Putamen (tissue), 1 donor: ENCODE measurements at places on chromosomes 2 and 18.
A peak's percentile ranks its signal among the peaks of the same experiment; 100 is the strongest.

DNA sequence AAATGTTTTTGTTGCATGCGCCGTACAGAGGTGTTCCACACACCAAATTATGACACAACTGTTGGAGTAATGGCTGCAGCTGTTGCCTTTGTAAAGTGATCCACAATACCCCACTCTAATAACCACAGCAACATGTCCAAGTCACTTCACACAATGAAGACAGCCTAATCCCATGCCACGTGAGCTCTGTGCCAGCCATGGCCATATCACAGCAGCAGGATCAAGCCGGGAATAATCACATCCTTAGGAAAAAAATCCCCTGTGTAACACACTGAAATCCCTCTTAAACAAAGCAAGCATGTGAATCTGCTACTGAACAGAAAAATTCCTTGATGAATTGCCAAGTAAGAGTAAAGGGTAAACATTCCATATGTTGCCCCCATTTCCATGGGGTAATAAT is 179.5 kb upstream of the PARD3B start:
- DNase-seq = no peak

DNA sequence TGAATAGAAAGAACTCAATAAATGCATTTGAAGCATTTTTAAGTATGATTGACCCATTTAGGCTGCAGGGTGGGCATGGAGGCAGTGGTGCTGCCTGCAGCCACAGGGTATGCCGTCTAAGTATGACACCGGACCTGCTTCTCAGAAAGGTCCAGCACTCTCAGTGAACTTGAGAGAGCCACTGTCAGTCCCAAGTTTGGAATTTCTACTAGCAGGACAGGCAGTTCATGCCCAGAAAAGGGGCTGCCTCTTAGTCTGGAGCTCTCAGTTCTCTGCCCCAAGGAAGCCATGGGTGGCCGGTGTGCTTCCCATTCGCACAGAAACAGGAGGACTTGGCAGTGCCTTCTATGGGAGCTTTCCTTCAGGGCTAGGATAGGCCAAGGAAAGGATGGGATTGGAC is 24.0 kb upstream of the MYCN start:
- no peak for DNase-seq

DNA sequence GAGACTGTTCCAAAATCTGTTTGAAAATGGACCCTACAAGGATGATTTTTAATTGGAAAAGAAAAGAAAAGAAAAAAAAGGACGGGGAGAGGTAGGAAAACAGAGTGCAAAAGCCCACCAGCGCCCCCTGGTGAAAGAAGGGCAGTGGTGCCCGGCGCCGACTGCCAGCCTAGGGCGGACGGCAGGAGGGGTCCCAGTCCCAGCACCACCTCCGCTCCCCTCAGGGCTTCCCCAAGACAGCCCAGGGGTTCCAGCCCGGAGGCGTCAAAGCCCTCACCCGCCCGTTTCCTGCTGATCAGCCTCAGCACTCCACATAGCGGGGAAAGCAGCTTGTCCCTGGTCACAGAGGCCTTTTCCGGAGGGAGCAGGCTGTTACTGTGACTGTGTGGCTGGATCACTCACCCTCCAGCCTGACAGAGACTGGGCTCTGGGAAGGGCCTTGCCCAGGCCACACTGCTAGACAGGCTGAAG is 213.9 kb downstream of the TFCP2L1 start:
- no peak for DNase-seq

- no peak for DNase-seq
Observed at GRCh38 chr2:241323778-241324177, 8.1 kb downstream of the SEPTIN2 start.

- no peak for DNase-seq
Observed at GRCh38 chr2:109269706-109270504, 140.9 kb downstream of the SH3RF3 start.

GRCh38 chr2:170298861-170299429 is 121.0 kb downstream of the MYO3B start:
- no peak for DNase-seq

DNA sequence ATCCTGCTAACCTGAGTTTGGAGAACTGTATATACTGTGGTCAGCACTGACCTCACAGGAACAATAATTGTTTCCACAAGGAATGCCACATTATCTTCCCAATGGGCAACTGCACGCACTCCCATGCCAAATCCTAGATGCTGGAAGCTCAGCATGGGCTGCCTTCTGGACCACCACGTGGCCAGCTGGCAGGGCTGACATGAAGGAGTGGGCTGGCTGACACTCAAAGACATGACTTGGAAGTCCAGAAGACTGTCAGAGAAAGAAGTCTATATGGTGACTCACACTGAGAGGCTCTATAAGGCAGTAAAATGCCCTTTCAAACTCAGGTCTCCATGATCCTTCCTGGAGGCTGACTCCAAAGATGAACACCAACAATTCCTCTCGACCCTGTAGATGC is 98.4 kb upstream of the RNF152 start:
- no peak for DNase-seq

DNA sequence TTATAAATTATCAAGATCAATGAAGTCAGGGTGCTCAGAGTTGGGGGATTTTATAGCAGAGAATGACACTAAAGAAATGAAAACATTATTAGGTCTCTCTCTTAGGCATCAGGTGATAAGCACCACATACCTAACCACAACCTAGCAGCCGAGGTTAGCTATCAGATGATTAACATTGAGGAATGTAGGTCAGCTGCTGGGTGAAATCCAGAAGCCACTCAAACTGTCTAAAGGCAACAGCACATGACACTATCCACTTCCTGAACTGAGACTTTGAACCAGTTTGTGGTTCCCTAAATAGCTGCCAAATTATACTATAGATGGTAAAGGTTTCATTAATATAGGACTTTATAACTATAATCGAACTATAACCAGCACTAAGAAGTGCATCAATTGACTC is 4.7 kb downstream of the EPG5 start:
- no peak for DNase-seq

DNA sequence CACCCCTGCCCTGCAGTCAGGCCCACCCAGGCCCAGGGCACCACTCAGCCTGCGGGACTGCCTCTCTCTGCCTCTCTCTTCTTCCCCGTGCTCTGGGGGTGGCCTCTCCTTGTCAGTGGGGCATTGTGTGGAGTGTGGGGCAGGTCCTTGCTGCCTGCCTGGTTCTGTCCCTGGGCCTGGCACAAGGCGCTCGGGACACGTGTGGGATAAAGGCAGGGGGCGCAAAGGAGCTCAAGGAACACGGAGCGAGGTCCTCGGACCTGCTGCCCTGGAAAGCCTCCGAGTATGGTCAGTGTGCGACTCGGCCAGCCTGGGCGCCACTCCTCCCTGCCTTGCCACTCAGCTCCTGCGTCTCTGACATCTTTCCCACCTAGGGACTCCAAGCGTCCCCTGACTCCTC is 262.2 kb downstream of the HDAC4 start:
- no peak for DNase-seq

GRCh38 chr2:174108579-174108978 is 139.8 kb downstream of the OLA1 start:
- peak; percentile 59 for DNase-seq

DNA sequence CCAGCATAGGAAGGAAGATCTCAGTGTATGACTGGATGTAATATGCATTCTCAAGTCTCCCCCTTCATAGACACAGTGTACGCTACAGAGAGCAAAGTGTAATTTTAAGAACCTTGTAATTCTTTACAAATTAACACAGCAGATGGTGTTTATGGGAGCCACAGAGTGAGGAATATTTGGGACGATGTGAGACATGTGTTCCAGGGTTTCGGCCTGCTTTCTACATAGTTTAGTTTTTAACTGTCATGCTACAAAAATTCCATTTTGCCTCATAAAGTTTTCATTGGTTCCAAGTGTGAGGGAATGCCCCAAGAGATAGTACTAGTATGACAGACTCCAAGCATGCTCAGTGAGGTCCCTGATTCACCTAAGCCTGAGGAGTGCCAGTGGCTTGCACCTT is 76.2 kb upstream of the LRRTM1 start:
- no peak for DNase-seq

- DNase-seq = no peak
Observed at GRCh38 chr2:231318954-231319353, 76.6 kb upstream of the B3GNT7 start.

DNA sequence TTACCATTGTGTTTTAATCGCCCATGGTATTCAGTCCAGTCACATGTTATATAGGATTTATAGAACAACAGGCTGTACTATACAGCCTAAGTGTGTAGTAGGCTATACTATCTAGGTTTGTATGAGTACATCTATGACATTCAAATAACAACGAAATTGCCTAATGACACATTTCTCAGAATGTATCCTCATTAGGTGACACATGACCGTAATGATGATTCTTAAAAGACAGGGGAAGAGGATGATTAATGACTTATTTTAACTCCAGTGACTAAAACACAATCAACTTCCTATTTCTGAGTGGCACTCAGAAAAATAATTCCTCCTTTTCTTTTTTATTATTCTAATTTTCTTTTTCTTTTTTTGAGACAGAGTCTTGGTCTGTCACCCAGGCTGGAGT is 63.0 kb upstream of the ACSL3 start:
- DNase-seq = no peak

DNA sequence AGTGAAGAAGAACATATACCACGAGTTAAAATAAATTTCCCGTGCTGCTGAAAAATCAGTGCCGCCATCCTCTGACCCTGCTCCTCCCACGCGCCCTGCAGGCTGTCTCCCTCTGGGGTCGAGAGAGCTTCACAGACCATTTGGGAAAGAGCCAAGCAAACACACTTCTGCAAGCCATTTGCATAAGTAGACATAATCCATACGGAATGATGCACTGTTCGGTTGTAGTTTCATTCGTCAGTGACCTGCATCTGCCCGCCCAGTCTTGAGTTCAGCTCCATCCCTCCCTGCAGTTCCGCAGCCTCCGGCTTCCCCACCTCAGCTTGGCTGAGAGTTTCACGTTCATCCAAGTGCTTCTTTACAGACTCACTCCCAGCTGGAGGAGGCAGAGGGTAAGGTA is 69.6 kb downstream of the TRAPPC12 start:
- DNase-seq = no peak

GRCh38 chr18:50181590-50181989 is 13.4 kb downstream of the MYO5B start:
- DNase-seq = no peak

DNA sequence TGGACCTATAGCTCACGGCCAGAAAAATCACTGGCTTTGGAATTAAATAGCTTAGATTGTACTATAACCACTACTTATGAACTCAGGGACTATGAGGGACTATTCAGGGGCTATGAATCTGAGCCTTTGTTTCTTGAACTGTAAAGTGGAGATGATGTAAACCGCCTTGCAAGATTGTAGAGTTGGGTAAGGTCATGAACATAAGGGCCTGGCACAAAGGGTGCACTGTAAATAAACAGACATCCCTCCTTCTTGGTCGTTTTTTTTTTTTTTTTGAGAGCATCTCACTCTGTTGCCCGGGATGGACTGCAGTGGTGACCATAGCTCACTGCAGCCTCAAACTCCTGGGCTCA is 2.8 kb downstream of the TMEM177 start:
- DNase-seq = no peak

GRCh38 chr2:147424766-147425165 is 420.1 kb upstream of the ACVR2A start:
- no peak for DNase-seq

DNA sequence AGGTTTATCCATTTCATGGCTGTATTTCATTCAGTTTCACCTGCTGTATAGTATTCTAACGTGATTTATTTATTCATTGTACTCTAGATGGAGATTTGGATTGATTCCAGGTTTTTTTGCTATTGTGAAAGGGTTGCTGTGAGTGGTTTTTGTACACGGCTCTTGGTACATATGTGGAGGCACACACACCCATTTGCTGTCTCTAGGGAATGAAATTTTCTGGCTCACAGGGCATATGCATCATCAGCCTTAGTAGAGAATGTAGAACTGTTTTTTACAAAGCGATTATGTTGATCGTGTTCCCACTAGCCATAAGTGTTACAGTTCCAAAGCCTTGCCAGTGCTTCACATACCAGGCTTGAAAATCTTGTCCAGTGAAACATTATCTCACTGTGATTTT is 5.1 kb downstream of the SPTBN1 start:
- no peak for DNase-seq

DNA sequence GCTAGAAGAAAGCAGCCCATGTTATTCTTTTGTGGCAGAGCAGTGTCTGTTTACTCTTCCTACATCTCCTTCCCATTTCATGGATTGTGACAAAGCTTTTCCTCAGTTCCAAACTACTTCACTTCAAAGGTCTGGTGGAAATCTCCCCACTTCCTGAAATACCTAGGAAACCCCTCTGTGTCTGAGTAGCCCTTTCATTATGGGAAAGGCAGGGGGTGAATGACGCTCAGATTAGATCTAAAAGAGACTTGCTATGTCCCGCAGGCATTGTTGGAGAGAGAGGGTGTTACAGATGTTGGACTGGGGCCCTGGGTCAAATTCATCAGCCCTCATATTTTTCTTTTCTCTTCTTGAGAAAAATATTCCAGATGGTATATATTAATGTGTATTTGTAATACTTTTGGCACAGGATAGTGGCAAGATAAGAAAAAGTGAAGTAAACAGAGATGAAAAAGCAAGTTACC is 675.0 kb downstream of the IRS1 start:
- DNase-seq = no peak

DNA sequence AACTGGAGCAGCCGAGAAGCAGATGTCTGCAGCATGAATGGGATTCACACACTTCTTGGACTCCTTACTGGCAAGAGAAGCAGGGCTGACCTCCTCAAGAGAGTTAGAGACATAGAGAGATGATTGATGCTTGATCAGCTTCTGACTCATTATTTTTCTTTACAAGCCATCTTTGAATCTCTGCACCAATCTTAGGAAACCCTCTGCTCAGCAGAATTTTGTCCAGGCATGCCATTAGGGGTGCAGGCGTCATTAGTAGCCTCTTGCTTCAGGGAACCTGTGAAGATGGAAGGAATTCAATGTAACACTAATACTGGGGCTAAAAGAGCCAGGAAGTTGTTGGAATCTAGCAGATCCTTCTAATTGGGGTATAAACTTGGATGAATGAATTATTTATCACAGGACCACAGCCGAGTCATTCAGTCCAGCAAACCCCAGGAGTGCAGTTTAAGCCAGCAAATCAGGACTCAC is 151.8 kb downstream of the MGAT5 start:
- no peak for DNase-seq

GRCh38 chr2:341017-341542 is 53.2 kb upstream of the ALKAL2 start:
- DNase-seq = no peak

GRCh38 chr2:109311771-109312170 is 182.8 kb downstream of the SH3RF3 start:
- DNase-seq = no peak

DNA sequence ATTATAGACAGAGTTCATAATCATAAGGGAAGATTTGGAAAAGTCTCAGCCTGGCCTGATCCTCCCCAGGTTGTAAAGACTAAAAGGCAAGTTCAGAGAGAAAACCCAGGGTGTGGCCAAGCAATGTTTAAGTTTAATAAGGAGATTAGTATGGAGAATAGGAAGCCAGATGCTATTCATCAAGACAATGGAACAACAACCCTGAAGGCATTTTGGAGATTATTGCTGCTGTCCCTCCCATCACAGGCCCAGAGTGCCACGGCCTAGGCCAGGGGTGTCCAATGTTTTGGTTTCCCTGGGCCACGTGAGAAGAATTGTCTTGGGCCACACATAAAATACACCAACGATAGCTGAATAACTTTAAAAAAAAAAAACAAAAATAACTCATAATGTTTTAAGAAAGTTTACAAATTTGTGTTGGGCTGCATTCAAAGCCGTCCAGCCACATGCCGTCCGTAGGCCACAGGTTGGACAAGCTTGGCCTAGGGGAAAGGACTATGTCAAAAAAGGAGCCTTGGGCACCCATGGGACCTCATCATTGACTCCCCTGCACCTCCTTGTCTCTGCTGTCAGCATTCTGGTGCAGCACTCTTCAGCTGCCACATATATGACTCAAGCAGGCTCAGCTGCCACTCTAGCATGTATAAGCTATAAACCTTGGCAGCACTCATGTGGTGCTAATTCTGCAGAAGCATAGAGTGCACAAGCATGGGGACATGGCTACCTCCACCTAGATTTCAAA is 20.8 kb downstream of the DPP4 start:
- no peak for DNase-seq
